Activated naive CD8-positive, alpha-beta T cell treated with anti-CD3 and anti-CD28 coated beads, Interleukin-2, amount 10 ng/mL, durations not matched to agents 7 days and 5 days (primary cell): ENCODE measurements at places on chromosomes 3 and 15.

- no peak for DNase-seq
Observed at GRCh38 chr15:85693277-85693676, 101.4 kb downstream of the KLHL25 start.

DNA sequence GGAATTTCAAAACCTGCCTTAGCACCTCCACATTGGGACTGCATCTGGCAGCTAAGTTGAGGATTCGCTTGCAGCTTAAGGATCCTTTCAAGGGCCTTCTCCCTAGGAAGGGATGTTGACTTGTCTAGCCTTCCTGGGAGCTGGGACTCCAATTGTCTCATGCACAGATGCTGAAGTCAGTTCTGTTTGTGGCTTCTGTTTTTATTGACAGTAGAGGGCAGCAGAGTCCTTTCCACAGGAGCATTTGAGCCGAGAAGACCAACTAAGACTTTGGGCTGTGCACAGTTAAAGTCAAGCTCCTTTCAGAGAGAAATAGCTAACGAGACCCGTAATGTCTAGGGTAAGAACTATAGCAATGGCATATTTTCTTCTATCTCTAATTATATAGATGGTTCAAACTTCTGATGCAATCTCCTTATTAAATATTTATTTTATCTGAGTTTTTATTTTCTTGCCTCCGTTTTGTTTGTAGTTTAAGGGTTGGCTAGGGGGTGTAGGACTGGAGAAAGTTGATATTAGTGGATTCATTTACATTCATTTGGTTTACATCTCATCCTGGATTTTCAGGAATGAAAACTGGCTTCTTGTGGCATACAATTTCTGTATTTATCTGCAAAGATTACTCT lies 59.7 kb upstream of the KBTBD8 start:
- no peak for DNase-seq

DNA sequence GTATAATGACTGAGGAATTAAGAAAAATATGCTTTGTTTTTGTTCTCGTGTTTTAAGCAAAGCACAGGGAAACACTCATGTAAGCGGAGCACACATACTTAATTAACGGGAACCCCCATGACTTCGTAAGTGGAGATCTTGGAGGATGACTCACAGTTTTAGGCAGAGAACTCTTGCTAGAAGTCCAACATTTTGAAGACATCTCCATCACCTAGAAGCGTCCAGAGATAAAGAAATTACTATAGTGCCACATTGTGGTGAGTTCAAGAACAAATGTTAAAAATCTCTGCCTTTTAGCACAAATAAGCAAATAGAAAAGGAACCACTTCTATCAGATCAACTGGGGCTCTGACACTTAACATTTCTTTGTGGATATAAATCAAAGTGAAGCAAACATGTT lies 194.1 kb upstream of the ARHGEF26 start:
- DNase-seq = no peak

- no peak for DNase-seq
Observed at GRCh38 chr3:33681667-33682066, 36.4 kb downstream of the CLASP2 start.

DNA sequence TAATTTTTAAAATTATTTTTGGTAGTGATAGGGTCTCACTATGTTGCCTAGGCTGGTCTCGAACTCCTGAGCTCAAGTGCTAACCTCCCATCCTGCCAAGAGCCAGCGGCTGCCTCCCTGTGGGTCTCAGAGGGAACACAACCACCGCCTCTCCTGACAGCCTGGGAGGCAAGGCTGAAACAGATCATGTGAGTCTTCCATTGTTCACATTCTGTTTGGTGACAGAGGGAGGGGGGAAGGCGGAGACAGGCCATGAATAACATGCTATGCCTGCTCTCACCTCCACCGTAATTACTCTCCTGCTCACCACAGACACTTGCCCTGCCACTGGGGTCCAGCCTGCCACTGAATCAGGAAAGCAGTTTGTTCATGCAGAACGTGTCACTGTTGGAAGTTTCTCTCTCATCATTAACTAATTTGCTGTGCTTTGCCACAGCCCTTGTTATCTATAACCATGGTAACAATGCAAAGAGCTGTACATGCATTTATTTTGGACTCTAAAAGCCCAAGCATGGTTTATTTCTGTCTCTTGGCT lies 78.4 kb upstream of the RASGRF1 start:
- DNase-seq = no peak
